ENCODE measurements at places on chromosomes 7 and 10.

- peak; percentile 13 for DNase-seq
These were observed 771 bp downstream of the PHYHIPL start for GRCh38 chr10:59177031-59177797.

GRCh38 chr10:103548006-103548405, 54.5 kb downstream of the NEURL1 start:
- no peak for DNase-seq

GRCh38 chr7:27420702-27421101, 178.1 kb downstream of the EVX1 start:
- DNase-seq, result no peak

DNA sequence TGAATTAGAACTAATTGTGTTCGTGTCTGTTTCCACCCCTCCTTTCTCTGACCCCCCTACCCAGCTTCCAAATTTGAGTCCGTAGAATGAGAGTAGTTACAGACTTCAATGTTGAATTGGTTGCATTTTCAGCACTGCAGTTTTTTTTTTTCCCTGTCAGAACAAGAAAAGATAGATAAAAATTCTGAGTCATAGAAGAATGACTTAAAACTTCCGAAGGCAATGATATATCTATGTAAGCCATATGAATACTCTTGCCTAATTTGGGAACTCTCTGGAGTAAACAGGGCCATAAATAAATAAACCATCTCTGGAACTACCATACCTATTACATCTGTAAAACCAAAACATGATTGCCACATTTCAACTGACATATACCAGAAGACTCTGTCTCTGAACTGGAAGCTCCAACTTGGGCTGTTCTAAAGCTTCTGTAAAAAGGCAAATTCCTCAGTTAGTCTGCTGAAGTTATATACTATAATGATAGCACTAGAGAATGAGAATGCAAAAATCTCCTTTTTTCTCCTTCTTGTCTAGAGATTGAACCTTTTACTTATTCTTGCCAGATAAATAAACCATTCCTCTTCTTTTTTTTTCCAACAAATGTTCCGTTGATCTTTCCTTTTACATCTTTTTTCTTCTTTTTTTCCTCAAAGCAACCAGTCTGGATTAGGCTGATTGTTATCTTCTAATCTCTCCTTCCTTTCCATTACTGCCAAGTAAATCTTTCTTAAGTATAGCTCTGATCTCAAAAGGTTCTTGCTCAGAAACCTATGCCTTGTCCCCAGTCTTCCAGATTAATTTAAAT, 23.5 kb downstream of the VCL start:
- DNase-seq, result no peak

DNA sequence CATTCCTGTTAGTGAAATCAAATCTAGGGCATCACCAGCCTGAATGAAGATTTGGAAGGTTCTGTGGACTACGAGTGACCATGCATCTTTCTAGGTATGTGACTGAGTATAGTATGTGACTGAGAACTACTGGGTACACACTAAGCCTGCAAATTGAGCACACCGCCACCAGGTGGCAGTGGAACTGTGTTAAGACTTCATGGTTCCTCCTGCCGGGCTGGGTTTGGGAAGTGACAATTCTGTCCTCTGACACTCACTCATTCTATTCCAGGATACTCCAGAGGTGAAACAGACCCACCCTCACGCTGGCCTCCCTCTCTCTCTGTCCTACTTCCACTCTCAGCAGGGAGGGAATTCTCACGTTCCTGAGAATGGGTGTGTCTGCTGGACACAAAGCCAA, 84.0 kb upstream of the TMEM248 start:
- no peak for DNase-seq

DNA sequence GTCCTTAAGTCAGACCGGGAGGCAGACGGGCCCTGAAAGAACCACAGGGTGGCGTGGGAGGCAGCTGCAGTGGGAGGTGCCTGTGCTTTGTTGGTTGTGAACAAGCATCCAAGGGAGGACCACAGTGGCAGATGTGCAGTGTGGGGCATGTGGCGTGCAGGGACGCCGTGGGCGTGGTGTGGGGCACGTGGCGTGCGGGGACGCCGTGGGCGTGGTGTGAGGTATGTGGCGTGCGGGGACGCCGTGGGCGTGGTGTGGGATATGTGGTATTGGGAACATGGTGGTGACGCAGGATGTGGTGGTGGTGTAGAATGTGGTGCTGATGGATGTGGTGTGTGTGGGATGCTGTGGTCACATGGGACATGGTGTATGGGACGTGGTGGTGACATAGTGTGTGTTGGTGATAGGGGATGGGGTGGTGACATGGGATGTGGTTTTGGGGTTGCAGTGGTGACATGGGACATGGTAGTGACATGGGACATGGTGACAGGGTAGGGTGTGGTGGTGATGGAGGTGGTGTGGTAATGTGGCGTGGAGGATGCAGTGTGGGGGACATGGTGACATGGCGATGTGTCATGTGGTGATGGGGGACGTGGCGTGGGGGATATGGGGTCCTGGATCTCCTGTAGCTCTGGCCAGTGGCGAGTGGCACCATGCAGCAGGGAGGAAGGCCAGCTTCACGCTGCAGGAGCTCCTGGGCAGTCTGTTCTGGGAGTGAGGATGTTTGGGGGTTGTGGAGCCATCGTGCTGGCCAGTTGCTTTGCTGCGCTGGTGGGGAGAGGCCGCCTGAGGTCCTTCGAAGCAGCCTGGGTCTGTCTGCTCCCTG, 78.8 kb downstream of the INPP5A start:
- no peak for DNase-seq
